ENCODE measurements at places on chromosomes 3 and 15. TPM values are rescaled to one million over a fixed set of nuclear protein-coding genes. Genes with fewer than 3 reads are reported as not detected.

The CCDC33 gene
- not detected for total RNA-seq

The GALNT15 gene
- 7.2 TPM for total RNA-seq

The AMIGO3 gene
- total RNA-seq = not detected

The SCAANT1 gene
- not detected for total RNA-seq

The UROC1 gene
- not detected for total RNA-seq

The CLDN16 gene
- not detected for total RNA-seq

The OR5K2 gene
- total RNA-seq = not detected

The VEPH1 gene
- total RNA-seq = not detected

The DISP2 gene
- 5.9 TPM for total RNA-seq

The MYO5C gene
- 2.3 TPM for total RNA-seq

The NMD3 gene
- total RNA-seq = 47.4 TPM

The NR2E3 gene
- total RNA-seq = 0.70 TPM

The TMEM207 gene
- total RNA-seq = not detected

The DYNC1LI1 gene
- total RNA-seq = 50.9 TPM

The PTX3 gene
- 0.13 TPM for total RNA-seq

The CMC1 gene
- 33.7 TPM for total RNA-seq

The FANCD2OS gene
- total RNA-seq = not detected

The TEX264 gene
- total RNA-seq = 34.7 TPM

The ACTC1 gene
- 12,822 TPM for total RNA-seq

The XCR1 gene
- total RNA-seq = not detected

The ALPK3 gene
- total RNA-seq = 114 TPM

The GUCA1C gene
- 0.32 TPM for total RNA-seq

The PTH1R gene
- total RNA-seq = 11.8 TPM

The RAD51 gene
- 0.43 TPM for total RNA-seq

The RARRES1 gene
- total RNA-seq = 9.1 TPM

The PPP1R14D gene
- not detected for total RNA-seq

The GREM1 gene
- not detected for total RNA-seq

The TPRG1 gene
- total RNA-seq = 2.7 TPM

The RFC4 gene
- 8.6 TPM for total RNA-seq

Data from Right ventricle myocardium superior (tissue), 1 donor.